ENCODE measurements at places on chromosomes 2 and 18.

DNA sequence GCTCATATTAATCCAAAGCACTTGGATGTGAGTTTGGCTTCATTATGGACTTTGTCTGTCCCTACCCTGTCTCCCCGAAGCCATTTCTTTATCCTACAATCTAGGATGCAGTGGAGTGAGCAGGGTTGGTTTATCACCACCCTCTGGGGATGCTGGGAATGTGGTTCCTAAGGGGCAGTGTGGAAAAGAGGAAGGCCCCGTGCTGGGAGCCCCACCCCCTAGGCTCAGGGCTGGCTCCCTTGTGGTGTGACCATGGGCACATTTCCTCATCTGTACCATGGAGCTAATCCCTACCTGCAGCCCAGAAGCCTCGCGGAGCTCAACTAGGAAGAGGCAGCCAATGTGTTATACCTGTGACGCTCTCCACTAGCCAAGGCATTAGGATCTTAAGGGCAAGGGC, 92.5 kb downstream of the TGOLN2 start:
- no peak for DNase-seq

GRCh38 chr2:8604262-8604661, 77.6 kb upstream of the ID2 start:
- no peak for DNase-seq

DNA sequence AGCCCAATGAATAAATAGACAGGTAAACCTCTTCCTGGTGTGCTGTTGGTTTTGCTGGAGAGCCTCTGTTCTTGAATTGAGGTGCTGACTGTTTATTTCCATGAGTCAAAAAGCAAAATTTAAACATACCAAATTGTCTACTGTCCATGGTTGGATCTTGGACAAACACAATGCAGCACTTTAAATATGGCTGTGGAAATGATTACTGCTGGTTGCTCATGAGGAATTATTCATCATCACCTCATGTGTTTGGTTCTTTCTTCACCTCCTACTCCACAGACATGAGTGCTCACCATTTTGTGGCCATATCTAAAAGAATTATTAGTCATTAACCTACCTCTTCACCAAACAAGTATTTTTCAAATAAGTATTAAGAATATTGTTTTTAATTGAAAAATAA, 85.3 kb upstream of the GALNT5 start:
- no peak for DNase-seq

GRCh38 chr2:36511858-36512603, 85.9 kb downstream of the FEZ2 start:
- peak; percentile 30 for DNase-seq

DNA sequence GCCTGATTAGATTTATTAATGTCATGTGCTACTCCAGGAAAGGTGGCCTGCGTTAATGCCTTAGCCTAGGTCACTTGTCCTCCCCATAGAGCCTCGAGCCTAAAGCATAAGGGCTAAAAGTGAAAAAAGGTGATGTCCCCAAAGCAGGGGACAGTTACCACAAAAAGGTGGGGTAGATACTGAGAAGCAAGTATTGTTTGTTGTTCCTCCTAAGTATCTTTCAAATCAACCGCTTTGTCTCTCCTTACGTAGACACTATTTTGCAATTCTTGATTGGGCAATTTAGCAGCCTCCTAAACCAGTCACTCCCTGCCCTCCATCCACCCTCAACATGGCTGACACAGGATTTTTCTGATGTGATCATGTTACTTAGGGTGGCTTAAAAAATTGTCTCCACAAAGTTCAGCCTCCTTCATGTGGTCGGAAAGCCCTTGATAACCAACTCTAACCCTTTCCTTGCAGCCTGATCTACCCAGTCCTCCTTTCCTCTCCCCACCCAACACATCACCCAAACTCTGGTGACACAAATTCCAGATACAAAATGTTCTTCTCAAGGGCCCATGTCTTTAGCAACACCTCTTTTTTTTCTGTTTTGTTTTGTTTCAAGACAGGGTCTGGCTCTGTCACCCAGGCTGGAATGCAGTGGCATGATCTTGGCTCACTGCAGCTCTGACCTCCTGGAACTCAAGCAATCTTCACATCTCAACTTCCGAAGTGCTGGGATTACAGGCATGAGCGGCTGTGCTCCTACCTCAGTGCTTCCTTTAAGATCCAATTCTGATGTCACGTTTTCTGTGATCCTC, 6.9 kb downstream of the INHA start:
- DNase-seq, result no peak

- no peak for DNase-seq
Measured at GRCh38 chr2:233852056-233852455, 2.3 kb downstream of the HJURP start.

GRCh38 chr2:57862153-57862552, 184.5 kb upstream of the VRK2 start:
- DNase-seq, result no peak

GRCh38 chr2:201403880-201404279, 46.7 kb upstream of the FLACC1 start:
- peak; percentile 47 for DNase-seq

DNA sequence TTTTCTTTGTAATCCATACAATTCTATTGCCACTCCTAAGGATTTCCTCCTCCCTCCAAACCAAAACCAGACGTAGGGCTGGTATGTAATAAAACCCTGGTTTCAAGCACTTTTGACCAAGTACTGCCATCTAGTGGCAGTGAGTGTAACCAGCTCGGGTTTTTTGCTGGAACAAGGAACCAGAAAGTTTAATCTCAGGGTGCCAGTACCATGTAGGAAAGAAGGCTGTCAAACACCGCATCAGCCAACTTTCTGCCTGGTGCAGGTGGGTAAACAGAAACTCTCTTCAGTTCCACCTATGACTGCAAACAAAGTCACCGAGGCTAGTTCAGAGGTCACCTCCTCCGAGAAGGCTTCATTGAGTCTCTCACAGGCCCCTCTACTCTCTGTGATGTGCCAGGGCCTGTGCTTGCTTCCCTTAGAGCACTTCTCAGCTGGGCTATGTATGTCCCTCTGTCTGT, 10.2 kb upstream of the THNSL2 start:
- peak; percentile 78 for DNase-seq

DNA sequence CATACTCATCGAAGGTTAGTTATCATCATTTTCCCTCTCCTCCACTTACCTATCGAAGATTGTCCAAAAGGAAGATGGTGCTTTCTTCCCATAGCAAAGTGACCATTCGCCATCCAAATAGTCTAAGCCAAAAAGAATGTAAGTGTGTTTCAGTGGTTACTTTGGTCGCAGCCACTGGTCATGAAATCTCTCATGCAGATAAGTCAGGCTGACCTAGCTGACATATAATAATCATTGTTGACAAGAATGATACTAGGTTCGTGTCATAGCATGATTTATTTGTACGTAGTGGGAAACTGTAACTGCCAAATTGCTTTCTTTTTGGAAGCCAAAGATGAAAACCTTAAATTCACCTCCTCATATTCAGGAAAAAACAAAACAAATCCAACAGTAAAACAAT, 89.6 kb upstream of the PMAIP1 start:
- DNase-seq, result no peak

GRCh38 chr2:47724221-47724981, 58.5 kb upstream of the MSH6 start:
- DNase-seq, result no peak

GRCh38 chr18:61086657-61087056, 246.6 kb upstream of the CDH20 start:
- DNase-seq, result no peak

GRCh38 chr2:171237751-171238505, 77.2 kb upstream of the TLK1 start:
- no peak for DNase-seq

- peak; percentile 94 for DNase-seq
Measured at GRCh38 chr18:62018034-62018758, 125.4 kb upstream of the RNF152 start.

- DNase-seq, result no peak
Measured at GRCh38 chr2:134783912-134784311, 54.5 kb upstream of the ACMSD start.

- DNase-seq, result peak; percentile 72
Measured at GRCh38 chr2:85662899-85663593, 5.0 kb downstream of the SFTPB start.

- no peak for DNase-seq
Measured at GRCh38 chr18:72612894-72613533, 68.9 kb upstream of the CBLN2 start.

GRCh38 chr2:59594671-59595222, 958.7 kb downstream of the BCL11A start:
- DNase-seq, result no peak

- no peak for DNase-seq
Measured at GRCh38 chr2:141927536-141927935, 203.3 kb downstream of the LRP1B start.

DNA sequence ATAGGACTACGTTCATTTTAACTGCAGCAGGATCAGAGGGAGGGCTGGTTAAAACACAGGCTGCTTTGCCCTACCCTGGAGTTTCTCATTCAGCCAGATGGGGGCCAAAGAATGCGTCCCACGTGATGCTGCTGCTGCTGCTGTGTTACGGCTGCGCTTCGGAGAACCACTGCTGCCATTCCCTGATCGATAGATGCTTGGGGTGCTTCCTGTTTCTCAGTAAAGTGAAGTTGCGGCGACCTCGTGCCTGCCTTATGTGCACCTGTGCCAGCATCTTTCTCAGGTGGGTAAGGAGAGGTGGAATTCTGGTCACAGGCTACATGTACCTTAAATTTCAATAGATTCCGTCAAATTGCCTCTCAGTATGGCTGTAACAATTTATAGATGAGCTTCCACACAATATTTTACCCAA, 24.7 kb upstream of the TOGARAM2 start:
- DNase-seq, result peak; percentile 52

DNA sequence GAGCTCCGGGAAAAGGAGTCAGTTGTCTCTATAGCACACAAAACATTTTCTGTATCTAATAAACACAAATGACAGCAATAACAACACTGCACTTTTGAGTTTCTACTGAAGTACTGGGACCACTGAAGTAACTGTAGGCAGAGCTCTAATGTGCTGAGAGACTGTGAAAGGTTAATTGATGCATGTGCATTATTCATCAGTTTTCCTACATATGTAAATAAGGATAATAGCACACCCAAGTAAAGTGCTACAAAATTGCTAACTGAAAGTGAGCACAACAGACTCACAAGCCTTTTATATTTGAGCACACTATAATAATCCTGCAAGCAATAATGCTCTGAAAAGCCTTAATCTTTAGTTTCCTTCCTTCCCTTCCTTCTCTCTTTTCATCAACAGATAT, 1051.6 kb downstream of the LRP1B start:
- no peak for DNase-seq

DNA sequence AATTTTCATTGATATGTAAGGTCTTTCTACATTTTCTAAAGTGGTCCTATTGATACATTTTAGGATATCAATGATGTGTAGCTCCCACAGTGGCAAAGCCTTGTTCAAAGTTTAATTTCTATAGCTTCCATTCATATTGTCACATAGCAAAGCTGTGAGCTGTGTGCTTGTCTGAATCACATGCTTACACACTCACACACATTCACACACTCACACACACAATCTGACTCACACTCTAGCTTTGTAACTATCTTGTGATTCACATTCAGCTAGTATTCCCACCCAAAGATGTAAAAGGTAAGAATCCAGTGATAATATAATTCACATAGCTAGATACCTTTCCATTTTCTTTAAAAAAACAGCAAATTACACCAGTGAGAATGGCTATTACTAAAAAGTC, 58.7 kb downstream of the MAPRE2 start:
- DNase-seq, result no peak

DNA sequence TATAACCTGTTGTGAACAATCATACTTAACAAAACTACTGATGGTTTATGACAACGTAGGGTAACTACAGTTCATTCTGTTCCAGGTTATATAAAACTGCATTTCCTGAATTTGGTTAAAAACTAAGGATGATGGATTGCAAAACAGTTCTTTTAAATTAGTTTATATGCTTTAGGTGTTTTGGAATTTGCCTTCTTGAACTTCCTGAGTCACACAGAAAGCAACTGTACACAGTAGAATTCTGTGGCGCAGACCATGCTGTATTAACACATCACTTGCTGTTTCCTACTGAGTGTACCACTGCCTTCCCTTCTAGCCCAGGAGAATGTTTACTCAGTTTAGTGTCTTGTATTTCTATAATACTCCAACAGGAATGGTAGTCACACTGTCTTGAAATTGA, 19.4 kb downstream of the ITGB1BP1 start:
- DNase-seq, result no peak

DNA sequence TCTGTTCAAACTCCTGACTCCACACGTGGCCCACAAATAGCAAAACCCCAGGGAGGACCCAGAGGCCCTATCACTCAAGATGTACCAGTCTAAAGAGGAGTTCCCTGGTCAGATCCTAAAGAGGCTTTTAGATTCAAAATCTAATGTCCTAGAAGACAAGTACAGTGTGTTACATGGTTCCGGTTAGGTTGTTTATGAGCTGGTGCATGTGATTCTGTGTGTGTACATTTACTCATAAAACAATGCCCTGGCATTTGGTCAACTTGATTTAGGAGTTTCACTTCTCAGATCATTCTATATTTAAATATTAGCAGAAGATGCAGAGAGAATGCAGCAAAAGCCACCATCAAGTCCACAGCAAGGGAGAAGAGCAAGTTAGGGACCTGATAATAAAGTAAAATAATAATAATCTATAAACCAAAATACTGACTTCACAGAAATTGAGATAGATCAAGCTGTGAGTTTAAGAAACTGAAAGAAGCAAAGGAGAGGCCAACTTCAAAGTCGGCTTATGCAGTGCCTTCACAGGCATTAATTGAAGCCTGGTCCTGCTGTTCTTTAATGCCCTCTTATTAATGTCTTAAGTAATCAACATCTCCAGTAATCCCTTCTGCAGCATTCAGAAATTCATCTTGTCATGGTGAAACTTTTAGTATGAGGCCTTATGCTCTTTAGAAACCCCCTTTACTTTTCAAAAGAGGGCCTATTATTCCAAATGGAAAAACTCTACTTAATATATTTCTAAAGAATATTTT, 4.2 kb upstream of the AP1S3 start:
- DNase-seq, result no peak

GRCh38 chr2:127737892-127738291, 36.6 kb downstream of the SFT2D3 start:
- DNase-seq, result no peak

GRCh38 chr2:85844486-85844885, 44.3 kb downstream of the ST3GAL5 start:
- no peak for DNase-seq

DNA sequence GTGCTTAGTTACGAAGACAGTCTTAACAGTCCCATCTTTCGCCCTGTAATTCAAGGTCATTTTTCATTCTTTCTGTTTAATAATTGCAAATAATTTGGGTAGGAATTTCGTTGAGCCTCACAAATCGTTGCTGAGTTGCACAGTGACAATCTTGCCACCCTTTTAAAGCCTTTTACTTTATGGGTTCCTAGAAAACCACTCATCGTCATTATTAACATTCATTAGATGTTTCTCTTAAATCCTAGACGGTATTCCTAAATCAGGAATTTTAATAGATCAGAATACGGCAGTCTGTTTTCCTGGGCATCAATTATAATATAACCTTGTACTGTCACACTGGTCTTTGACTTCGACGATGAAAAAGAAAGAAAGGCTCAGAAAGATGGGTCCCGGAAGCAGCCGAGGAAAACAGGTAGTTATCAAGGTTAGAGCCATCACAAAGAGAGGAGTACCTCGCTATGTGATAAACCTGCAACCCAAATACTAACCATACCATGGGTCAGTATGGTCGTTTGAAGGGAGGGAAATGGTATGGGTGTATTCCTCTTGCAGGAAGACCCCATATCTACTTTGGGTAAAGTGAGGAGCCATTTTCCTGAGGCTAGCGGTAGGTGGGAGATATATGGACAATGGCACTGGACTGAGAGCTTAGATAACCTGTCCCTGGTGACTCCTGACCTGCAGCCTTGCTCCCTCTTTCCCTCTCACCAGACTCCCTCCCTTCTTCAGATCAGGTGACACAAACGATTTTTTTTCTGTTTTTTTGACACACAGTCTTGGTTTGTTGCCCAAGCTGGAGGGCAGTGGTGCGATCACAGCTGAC, 981 bp upstream of the SF3B1 start:
- DNase-seq, result no peak

GRCh38 chr2:47916412-47916811, 10.1 kb upstream of the FBXO11 start:
- peak; percentile 57 for DNase-seq

All from fibroblast of skin of scalp (primary cell).